ENCODE measurements at places on chromosomes 2 and 18. TPM values are rescaled to one million over a fixed set of nuclear protein-coding genes. Genes with fewer than 3 reads are reported as not detected.

The EPHA4 gene
- total RNA-seq: 111 TPM

The NEU2 gene
- total RNA-seq: not detected

The LIMS4 gene
- total RNA-seq: 2.5 TPM

The CCDC178 gene
- not detected for total RNA-seq

The CRYGD gene
- not detected for total RNA-seq

The WDSUB1 gene
- total RNA-seq: 5.0 TPM
